Kidney epithelial cell (primary cell): ENCODE measurements at places on chromosomes 2 and 18. TPM values are rescaled to one million over a fixed set of nuclear protein-coding genes. Genes with fewer than 3 reads are reported as not detected.

DNA sequence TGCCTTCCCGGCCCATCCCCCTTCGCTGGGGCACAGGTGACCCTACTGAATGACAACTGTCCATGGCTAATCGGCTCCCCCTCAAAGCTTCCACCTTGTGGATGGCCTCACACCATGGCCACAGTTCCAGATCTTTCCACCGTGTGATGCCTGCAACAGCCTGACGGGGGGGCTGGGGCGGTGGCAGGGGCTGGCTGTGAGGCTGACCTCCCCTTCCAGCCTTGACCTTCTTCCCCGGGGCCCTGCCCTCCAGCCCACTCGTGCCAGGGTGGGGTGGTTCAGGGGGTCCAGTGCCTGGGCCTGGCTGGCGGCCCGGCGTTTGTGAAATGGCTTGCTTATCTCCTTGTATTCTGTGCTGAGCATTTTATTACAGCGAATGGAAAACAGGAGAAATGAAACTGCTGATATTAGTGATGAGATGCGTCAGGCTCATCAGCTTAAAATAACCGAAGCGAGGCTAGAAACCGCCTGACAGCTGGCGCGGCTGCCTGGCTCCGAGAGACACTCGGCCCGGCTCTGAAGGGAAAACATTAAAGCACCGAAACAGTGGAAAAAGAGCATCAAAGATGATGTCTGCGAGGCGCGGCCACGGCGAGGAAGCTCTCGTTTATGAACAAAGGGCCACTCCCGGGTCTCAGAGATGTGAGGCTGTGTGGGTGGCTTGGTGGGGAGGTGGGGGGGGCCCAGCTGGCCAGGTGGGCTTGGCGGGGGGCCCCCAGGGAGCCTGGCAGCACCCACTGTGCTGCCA is 916 bp upstream of the PDCD1 start:
- no peak for DNase-seq

Gene C2orf15
- total RNA-seq, result 6.7 and 7.8 TPM in 2 replicates

- DNase-seq, result no peak
These were observed 1588.2 kb downstream of the LRP1B start for GRCh38 chr2:140542627-140543026.

GRCh38 chr2:72757177-72757775 is 68.6 kb downstream of the EXOC6B start:
- no peak for DNase-seq

DNA sequence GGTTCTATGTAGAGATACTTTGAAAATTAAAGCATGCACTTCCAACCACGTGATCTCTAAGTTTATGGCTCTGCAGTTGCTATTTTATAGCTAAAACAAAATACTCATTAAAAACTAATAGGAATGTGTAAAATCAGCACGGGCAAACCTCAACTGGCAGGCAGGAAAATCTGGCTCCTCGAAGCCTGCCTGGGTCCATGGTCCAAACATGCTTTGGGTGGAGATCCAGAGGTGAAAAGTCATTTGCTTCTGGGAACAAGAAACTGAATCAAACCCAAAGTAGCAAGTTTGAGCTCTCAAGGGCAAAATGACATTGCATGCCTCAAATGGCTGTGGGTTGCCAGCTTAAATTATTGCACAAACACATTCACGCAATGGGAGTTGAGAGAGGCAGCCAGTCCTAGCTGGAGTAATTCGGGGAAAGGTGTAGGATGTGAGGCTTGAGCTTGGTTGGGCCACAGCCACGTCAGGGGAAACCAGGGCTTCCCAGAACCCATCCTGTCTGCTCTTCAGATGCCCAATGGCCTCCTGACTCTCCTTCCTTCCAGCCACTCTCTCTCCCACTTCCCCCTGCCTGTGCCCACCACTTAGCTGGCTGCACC is 75.2 kb upstream of the LCLAT1 start:
- DNase-seq, result no peak

Gene SLC4A5
- 1.2 and 1.8 TPM in 2 replicates for total RNA-seq

DNA sequence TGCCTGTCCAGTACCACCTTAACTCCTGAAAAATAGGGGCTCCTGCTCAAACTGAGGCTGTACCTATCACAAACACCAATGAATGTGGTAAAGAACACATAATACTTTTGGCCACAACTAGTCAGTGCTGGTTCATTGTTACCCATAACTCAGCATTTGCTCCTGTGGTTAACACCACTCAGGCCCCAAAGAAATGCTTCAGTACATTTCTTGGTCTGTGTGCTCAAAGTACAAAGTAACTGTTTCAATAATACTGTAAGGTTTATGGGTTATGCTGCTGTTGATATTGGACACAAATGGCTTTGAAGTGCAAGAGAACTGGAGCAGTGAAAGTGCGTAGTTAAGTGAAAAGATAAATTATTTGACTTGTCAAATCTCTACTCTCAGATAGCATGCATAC is 95.0 kb upstream of the TACR1 start:
- DNase-seq, result no peak

- DNase-seq, result no peak
These were observed 147.5 kb upstream of the TTC39C start for GRCh38 chr18:23867006-23867405.

- DNase-seq, result no peak
These were observed 120.8 kb downstream of the ESCO1 start for GRCh38 chr18:21479721-21480120.
